ENCODE measurements at places on chromosomes 13 and 19.

- DNase-seq, result no peak
Measured at GRCh38 chr13:90933097-90933826, 414.2 kb upstream of the MIR17HG start.

DNA sequence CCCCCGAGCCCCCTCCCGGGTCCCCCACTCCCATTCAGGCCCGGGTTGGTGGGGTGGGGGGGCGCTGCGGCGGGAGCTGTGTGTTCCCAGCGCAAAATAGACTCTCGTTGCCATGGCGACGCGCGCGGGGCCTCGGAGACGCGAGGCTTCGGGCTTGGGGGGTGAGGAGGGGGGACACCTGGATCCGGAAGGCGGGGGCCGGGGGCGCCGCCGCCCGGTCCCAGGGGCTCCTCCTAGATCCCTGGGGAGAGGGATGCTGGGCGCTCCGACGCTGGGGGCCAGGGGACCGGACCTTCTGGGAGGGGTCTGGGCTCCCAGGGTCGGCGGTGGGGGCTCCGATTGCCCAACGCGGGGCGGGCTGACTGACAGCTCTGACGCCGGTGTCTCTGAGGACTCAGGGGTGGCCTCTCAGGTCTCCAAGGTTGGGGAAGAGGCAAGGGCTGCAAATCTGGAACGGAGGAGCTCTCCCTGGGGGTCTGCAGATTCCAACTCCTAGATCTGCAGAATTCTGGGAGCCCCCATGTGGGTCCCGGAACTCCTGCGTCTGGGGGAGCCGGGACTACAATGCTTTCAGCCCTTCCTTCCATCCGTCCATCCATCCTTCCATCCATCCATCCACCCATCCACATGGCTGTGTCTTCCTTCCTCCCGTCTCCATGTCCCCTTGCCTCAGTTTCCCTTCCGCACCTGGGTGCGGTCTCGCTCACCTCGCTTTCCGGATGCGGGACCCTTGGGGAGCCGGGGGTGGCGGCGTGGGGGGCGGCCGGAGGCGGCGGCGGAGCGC lies 9.1 kb upstream of the SHISA7 start:
- no peak for DNase-seq

- DNase-seq, result peak; percentile 90
Measured at GRCh38 chr19:46373491-46374359, 26.8 kb downstream of the PPP5C start.

GRCh38 chr13:29805994-29806979 lies 44.1 kb downstream of the UBL3 start:
- DNase-seq, result no peak

- DNase-seq, result no peak
Measured at GRCh38 chr19:55112246-55112776, 5.1 kb downstream of the PPP1R12C start.

GRCh38 chr13:47865883-47866282 lies 135.2 kb downstream of the SUCLA2 start:
- DNase-seq, result no peak

- no peak for DNase-seq
Measured at GRCh38 chr13:44088991-44089413, 209.3 kb downstream of the LACC1 start.

- DNase-seq, result no peak
Measured at GRCh38 chr19:41325947-41326706, 16.2 kb downstream of the CCDC97 start.

- DNase-seq, result no peak
Measured at GRCh38 chr13:111521691-111522229, 201.3 kb downstream of the TEX29 start.

DNA sequence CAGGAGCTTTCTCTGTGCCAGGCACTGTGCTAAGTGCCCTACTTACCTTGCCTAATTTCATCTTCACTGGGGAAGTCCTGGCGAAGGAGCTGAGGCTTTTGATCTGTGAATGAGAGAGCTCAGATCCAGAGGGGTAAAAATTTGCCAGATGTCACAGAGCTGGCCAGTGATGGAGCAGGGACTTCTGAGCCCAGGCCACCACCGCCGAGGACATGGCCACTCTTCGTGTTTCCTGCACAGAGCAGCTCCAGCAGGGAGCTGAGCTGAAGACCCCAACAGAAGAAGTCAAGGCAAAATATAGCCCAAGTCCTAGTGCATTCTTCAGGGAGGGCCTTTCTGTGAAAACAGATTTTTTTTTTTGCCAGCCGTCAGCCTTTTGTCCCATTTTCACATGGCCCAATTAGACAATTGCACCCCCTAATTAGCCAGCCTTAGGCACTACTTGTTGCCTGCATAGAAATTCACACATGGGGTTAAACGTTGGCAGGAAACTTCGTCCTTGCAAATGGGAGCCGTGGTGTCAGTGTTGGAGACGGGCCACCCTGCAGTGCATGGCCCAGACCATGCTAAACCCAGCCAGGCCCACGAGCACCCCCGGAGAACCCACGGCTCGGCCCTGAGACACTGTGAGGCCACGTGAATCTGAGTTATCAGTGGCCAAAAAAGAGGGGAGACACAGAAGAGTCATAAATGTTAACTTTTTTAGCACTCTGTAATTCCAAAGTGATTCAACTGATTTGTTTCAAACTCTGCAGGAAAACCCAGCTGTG lies 7.8 kb downstream of the ZNF536 start:
- no peak for DNase-seq

DNA sequence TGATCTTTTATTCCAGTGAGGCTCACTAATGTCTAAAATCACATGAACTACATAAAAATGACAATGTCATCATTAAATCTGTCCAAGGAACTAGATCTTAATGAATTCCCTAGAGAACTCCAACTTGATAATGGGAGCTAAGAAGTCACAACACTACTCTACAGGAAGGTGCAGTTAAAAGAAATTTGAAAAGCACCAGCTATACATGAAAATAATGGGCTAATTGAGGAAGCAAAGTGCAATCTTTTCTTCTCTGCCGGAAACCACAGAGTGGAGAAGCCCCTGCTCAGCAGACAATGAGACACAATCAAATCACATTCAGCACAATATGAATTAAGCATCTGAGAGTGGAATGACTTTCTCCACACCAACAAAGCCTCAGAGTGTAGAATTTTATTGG lies 261.7 kb downstream of the LHFPL6 start:
- no peak for DNase-seq

DNA sequence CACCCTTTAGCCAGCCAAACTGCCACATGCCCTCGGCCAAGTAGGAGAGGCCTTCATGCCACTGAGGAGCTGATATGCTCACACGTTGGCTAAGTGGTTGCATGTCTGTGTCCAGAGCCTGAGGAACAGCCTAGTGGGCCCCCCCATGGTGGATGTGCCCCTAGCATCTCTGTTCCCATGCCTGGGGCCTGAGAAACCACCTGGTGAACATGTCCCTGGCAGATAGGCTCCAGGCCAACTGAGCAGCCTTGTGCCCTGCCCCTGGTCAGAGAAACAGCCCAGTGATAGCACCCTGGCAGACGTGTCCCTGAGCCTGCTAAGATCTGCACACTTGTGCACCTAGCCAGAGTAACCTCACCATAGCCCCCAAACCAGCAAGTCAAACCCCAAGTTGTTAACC lies 121.8 kb upstream of the WASF3 start:
- no peak for DNase-seq

DNA sequence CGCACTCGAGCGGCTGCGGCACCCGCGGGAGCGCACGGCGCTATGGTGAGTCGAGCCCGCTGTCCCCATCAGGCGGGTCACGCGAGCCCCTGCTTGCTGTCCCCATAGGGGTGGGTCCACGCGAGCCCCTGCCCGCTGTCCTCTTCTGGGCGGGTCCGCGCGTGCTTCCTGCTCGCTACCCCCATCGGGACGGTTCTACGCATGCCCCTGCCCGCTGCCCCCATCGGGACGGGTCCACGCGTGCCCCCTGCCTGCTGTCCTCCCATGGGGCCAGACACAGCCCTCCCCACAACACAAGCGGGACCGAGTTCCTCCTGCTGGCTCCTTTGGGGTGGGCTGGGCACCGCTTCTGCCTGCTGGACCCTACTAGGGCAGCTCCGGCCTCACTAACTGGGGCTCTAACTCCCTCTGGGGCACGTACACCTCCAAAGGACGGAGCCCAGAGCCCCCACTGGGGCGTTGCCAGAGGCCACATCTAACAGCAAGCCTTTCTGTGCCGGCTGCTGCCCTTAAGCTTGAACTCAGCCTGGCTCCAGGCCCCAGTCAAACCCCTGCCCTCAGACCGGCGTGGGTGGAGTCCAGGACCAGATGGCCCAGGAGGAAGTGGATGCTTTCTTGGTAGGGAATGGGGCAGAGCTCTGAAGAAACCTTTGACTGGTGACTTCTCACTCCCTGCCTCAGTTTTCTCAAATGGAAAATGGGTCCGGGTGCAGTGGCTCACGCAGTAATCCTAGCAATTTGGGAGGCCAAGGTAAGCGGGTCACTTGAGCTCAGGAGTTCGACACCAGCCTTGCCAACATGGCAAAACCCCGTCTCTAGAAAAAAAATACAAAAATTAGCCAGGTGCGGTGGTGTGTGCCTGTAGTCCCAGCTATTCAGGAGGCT lies 722 bp downstream of the COLGALT1 start:
- no peak for DNase-seq

GRCh38 chr19:6413721-6414643 lies 10.6 kb downstream of the KHSRP start:
- DNase-seq, result no peak

- DNase-seq, result no peak
Measured at GRCh38 chr19:52094526-52095130, 937 bp downstream of the ZNF841 start.

DNA sequence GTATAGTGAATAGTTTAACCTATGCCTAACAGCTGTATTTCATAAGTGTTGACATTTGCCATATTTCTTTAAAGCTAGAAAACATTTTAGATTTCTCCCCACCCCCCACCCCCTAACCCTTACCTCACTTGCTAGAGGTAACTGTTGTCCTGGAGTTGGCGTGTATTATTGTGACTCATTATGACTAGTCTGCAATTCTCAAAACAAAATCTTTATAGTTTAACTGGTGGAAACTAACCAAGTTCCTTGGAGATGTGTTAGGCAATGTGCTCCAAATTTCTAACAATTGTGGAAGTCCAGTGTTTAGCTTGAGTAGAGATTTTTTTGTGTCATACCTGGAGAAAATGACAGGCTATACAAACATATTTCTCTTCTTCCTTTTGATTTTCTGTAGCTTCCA lies 38.0 kb downstream of the KCTD4 start:
- DNase-seq, result peak; percentile 72

GRCh38 chr19:18698321-18699167 lies 15.1 kb downstream of the CRTC1 start:
- no peak for DNase-seq

DNA sequence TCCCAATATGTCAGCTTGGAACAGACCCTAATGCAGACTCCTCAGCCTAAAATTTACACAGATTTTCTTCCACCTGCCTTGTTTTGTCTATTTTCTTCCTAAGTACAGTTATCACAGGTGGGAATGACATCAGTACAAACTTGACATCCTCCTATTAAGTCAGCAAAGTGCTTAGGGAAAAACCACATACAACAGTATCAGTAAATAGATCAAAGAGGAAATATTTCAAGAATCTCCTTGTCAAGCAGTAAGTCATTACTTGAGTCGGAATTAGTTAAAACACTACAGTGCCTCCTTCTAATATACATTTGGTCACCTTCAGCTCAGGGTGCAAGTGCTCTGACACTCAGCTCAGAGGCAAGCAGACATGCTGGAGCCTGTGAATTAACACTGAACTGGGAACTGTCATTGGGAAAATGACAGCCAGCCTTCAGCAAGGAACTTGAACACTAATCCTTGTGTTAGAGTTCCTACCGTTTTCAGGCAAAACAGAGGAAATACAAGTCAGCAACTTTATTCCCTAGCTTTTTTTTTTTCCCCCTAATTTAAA lies 394.3 kb upstream of the HTR2A start:
- no peak for DNase-seq

DNA sequence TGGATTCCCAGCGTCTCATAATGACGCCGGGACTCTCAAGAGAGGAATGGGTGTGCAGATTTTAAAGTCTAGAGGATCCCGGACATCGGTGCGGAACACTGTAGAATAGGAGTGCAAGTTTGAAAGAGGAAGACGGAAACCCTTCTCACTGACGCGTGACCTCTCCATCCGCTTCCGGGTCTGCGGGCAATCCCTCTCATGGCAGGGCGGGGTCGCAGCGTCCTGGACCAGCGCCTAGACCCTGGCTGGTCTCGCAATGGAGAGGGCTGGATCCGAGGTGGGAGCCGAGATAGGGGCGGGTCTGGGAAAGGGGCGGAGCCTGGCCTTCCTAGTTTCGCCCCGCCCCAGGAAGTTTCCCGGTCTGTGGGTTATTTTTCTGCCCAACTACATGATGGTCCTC lies 4.6 kb upstream of the ZNF845 start:
- DNase-seq, result no peak

DNA sequence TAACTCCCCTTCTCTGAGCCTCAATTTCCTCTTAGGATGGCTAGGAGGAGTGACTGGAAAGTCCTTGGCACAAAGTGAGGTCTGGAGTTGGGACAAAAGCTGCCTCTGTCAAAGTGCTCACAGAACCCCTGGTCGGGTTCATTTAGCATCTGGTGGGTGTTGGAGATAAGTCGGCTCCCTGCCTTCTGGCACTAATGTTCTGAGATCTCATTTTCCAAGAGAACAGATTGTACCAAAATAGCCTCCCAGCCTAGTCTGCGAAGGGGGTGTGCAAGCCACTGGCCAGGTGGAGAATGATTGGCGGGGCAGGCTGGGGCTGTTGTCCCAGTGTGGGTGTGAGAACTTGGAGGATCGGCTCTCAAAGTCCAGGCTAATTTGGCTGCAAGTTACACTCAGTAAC lies 20.7 kb upstream of the NWD1 start:
- no peak for DNase-seq

DNA sequence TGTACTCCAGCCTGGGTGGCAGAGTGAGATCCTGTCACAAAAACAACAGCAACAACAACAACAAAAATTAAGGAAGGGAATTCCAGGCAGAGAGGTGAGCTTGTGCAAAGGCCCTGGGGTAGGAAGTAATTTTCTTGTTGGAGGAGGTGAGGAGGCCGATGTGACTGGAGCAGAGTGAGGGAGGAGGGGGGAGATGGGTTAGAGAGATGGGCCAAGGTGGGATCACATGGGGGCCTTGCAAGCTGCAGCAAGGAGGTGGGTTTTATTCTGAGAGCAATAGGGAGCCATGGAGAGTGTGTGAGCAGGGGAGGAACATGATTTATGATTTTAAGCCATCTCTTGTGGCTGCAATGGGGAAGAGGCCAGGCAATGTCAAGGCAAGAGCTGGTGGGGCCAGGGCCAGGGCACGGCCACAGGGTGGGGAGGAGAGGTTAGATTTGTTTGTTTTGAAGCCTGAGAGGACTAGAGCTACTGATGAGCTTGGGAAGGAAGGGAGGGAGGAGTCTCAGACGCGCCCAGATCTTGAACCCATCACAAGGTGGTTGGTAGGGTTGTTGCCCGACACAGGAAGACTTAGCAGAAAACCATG lies 12.5 kb upstream of the COMP start:
- DNase-seq, result no peak

DNA sequence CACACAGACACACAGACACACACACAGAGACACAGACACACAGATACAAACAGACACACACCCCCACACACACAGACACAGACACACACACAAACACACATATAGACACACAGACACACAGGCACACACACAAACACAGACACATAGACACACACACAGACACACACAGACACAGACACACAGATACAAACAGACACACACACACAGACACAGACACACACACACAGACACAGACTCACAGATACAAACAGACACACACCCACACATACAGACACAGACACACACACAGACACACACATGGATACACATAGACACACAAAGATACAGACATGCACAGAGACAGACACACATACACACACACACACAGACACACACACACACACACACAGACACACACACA lies 174.5 kb downstream of the URI1 start:
- no peak for DNase-seq

GRCh38 chr19:42514449-42514848 lies 13.8 kb downstream of the CEACAM1 start:
- no peak for DNase-seq
